GM12865 (cell line): ENCODE measurements at places on chromosomes 3 and 15.

GRCh38 chr3:31235062-31235700, 297.5 kb upstream of the STT3B start:
- no peak for DNase-seq

GRCh38 chr3:15313461-15313860, 18.9 kb downstream of the SH3BP5 start:
- DNase-seq: no peak

DNA sequence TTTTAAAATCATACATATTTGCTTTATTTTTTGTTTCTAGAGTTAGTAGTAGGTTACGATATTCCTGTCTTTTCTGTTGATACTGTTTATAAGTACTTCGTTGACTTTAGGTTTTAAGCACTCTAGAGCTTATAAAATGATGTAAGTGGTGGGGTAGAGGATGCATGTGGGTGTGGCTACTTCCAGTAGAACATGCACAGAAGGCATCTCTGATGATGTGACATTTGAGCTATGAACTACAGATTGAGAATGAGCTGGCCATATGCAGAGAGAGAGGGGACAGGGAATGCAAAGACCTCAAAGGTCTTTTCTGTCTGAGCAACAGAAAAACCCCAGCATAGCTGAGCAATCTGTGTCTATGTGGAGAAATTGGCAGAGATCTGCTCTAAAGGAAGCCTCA, 233.9 kb upstream of the STAC start:
- DNase-seq: no peak

GRCh38 chr15:33888176-33888575, 80.1 kb upstream of the CHRM5 start:
- no peak for DNase-seq

DNA sequence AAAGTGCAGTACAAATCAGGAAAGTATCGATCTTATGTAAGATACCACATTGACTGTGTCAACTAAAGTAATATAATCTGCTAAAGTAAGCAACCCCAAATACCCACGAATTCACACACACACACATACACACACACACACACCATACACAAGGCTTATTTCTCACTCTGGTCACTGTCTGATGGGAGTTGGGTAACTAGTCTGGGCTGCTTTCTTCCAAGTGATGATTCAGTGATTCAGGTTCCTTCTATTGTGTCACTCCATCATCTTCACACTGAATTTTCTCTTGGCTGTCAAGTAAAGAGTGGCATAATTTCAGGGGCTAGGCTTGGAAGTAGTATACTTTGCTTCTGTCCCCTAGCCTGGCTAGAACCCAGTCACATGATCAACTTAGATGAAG, 104.8 kb upstream of the CCDC54 start:
- no peak for DNase-seq
